ENCODE measurements at places on chromosomes 13 and 19. TPM values are rescaled to one million over a fixed set of nuclear protein-coding genes. Genes with fewer than 3 reads are reported as not detected.

Gene GJB6
- not detected for total RNA-seq

Gene ZNF749
- total RNA-seq, result 8.1 TPM

Gene RASGRP4
- total RNA-seq, result not detected

- no peak overlapping the region for H3K4me3 ChIP-seq
- H3K27ac ChIP-seq, result no peak overlapping the region
- no peaks in the 10 kb centered on the region for H3K4me1 ChIP-seq
These were observed 72.2 kb downstream of the KCTD15 start for GRCh38 chr19:33868788-33869412.

DNA sequence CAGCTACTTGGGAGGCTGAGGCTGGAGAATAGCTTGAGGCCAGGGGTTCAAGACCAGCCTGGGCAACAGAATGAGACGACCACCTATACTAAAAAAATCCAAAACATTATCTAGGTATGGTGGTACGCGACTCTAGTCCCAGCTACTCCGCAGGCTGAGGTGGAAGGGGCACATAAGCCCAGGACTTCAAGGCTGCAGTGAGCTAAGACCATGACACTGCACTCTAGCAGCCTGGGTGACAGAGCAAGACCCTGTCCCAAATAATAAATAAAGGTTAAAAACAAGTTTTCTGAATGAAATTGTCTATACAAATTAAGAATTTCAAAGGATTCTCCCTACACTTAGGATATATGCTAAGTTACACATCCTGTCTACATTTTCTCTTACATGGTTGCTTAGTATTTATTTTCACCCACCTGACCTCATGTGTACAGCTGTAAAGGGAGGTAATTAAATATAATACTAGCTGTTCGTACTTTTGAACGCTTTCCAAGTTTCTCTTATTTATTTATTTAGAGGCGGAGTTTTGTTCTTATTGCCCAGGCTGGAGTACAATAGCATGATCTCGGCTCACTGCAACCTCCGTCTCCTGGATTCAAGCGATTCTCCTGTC, 1.6 kb downstream of the SLC25A30 start:
- peaks cover 6% of the 10 kb centered on the region for H3K4me1 ChIP-seq
- no peak overlapping the region for H3K27ac ChIP-seq
- H3K27me3 ChIP-seq, result no peaks in the 10 kb centered on the region
- DNase-seq, result no peak
- no peaks in the 10 kb centered on the region for H3K36me3 ChIP-seq

DNA sequence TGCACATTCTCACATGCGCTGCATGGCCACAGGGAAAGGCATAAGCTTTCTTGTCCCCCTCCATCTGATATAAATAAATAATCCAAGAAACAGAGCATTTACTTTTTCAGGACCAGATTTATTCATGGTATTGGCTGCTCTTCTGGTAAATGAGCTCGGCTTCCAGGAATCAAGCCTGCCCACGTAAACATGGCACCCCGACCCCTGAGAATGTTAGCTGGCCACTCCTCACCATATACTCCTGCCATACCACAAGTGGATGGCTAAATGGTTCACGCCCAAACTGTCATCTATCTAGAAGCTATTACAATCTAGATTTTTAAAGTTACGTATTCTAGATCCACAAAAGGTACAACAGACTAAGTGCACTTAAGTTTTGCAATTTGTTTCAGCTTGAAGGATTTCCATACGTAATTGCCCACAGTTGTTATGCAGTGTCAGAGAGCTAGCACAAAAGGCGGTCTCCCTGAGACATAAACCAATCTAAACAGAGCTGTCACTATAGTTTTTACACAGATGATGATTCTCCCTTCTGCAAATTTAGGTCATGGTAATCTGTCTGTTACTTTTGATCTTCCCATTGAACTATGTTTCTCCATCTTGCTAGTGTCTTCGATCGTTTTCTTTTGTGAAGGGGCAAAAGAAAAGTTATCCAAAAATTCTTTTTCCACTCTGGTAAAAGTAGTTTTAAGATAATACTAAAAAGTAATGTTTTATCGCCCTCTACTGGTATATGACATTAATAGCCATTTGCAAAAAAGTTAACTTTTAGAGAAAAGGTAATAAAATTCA, 16.2 kb upstream of the FOXO1 start:
- DNase-seq, result peak; percentile 35

DNA sequence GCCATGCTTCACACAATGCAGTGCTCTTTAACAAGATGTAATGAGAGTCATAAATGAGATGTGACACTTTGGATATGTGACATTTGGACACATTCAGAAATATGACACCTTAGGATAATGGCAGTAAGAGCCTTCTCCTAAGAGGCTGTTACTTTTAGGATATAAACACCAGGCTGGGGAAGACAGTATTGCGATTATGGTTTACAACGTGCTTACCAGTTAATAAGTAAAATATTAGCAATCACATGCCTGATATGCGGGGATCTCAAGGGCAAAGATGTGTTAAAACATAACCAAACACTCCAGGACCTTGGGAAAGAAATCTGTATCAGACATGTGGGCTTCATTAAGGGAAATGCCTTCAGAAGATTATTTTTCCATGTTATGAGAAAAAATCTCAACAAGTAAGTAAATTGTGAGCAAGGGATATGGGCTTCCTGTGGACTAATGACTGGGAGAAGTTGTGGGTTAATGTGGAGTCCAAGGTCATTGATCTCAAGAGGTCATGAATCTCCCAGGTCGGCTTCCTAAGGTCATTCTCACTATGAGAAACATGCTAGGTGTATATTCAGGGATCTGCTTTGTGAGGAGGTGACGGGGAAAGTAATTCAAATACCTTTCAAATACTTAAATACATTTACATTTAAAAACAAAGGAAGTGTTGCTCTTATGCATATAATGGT, 105.3 kb downstream of the STARD13 start:
- DNase-seq, result no peak
- H3K36me3 ChIP-seq, result peaks cover 4% of the 10 kb centered on the region
- H3K4me1 ChIP-seq, result peaks cover 27% of the 10 kb centered on the region
- H3K27me3 ChIP-seq, result no peaks in the 10 kb centered on the region
- no peak overlapping the region for H3K4me3 ChIP-seq

GRCh38 chr13:25095851-25096453, at the start of gene PABPC3:
TSS of gene PABPC3 (plus strand) at chr13:25096136. CDS start at chr13:25096199, 63 bp downstream.
- H3K27me3 ChIP-seq, result peaks cover 1% of the 10 kb centered on the region
- no peaks in the 10 kb centered on the region for H3K36me3 ChIP-seq
- no peaks in the 10 kb centered on the region for H3K4me1 ChIP-seq
- H3K27ac ChIP-seq, result no peak within 1 kb of the TSS
- peak within 1 kb of the TSS; percentile 37 for H3K4me3 ChIP-seq

DNA sequence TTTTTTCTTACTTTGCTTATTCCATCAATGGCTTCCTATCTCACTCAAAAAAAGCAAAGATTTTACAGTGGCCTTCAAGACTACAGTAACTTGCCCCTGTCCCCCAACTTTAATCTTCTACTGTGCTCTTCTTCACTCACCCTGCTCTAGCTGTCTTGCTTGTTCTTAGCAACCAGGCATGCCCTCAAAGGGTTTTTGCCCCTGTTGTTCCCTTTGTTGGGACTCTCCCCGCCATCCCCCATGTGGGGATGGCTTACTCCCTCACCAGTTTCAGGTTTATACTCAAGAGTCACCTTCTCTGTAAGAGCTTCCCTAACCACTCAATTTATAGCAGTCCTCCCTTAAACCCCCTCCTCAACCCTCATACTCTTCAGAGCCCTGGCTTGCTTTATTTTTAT, 5.4 kb downstream of the MTMR6 start:
- no peak for DNase-seq
- no peak overlapping the region for H3K27ac ChIP-seq
- H3K4me1 ChIP-seq, result no peaks in the 10 kb centered on the region
- no peaks in the 10 kb centered on the region for H3K27me3 ChIP-seq
- no peak overlapping the region for H3K4me3 ChIP-seq
- H3K36me3 ChIP-seq, result peaks cover 1% of the 10 kb centered on the region

DNA sequence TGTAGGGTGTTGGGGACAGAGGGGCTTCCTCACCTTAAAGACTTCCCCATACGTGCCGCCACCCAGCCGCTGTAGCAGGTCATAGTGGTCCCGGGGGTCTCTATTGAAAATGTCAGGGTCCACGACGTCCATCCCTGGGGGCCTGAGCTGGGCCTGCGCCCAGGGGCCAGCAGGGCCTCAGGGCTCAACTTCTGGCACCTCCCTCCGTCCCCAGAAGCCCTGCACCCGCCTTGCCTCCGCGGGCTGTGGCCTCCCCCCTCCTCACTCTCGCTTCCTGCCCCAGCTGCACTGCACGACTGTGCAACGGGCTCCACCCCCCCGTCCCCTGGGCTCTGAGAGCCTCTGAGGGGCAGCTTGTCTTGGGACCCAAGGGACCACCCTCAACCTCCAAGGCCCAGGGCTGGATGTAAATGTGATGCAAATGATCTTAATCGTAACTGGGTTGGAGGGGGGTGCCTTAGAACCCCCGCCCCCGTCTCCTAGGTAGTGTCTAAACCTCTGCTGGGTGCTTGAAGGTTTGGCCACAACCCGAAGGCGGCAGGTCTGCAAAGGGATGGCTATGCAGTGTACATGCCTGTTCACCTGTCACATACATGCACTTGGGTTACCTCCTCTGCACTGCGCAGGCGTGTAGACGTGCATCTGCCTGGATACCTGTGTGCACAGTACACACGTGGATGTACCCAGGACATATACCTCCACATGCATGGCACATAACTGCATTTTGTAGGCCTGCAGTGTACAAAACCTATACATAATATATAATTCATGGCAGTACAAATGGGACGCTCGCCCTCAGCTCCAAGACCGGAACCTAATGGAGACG, at the start of gene MAP4K1:
Gene MAP4K1 (minus strand): TSS at position 190 of the 826 bp plus-strand sequence. CDS start 58 bp downstream, at position 132.
- H3K27ac ChIP-seq, result peak within 1 kb of the TSS; percentile 51
- DNase-seq, result no peak
- H3K27me3 ChIP-seq, result no peaks in the 10 kb centered on the region
- H3K4me3 ChIP-seq, result peak within 1 kb of the TSS; percentile 52
